ENCODE measurements at places on chromosomes 1 and 21. TPM values are rescaled to one million over a fixed set of nuclear protein-coding genes. Genes with fewer than 3 reads are reported as not detected.

Gene CFHR3
- not detected for total RNA-seq

DNA sequence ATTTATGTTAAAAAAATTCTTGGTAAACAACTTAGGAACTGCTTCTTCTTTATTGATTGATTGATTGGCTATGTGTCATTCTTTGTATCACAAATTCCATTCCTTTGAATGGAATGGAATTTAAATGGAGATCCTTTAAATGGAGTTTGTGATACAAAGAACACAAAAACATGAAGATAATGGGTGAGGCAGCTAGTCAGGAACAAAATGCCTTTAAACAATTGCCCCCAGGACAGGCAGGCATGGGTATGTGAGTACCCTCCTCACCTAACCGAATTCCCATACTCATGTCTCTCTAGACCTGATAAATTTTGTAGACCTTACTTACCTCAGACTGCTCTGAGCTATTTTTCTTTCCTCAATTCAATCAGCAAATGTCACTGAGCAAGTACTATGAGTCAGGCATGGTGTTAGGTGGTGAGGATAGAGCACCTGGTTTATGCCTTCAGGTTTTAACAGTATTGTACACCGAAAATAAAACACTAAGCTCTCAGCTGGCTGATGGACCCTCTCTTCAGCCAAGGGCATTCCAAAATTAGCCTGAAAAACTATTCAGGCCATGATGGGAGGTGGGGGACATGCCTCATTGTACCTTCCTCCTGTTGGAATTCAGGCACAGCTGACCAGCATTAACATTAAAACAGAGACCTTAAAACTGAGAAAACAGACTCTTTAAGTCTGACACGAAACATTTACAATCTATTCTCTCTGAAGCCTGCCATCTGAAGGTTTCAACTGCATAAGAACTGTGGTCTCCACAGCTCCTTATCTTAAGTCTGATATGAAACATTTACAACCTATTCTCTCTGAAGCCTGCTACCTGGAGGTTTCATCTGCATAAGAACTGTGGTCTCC lies 58.9 kb downstream of the OLFML3 start:
- no peak overlapping the region for H3K27ac ChIP-seq
- DNase-seq, result no peak

DNA sequence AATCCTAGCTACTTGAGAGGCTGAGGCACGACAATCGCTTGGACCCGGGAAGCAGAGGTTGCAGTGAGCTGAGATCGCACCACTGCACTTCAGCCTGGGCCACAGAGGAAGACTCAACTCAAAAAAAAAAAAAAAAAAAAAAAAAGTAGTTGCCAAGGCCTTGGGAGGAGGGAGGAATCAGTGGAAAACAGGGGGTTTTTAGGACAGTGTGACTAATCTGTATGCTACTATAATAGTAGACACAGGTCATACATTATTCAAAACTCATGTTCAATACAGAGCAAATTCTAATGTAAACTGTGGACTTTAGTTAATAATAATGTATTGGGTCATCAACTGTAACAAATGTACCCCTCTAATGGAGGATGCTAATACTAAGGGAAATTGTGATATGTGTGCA lies 51.7 kb upstream of the CTPS1 start:
- no peak overlapping the region for H3K27ac ChIP-seq
- H3K4me1 ChIP-seq, result no peaks in the 10 kb centered on the region
- DNase-seq, result no peak
- H3K27me3 ChIP-seq, result peaks cover 14% of the 10 kb centered on the region
- H3K36me3 ChIP-seq, result no peaks in the 10 kb centered on the region
- H3K4me3 ChIP-seq, result no peak overlapping the region

- H3K36me3 ChIP-seq, result peaks cover 8% of the 10 kb centered on the region
- no peak for DNase-seq
- H3K4me3 ChIP-seq, result no peak overlapping the region
- H3K27ac ChIP-seq, result no peak overlapping the region
Measured at GRCh38 chr1:169361281-169361680, 6.3 kb downstream of the NME7 start.

DNA sequence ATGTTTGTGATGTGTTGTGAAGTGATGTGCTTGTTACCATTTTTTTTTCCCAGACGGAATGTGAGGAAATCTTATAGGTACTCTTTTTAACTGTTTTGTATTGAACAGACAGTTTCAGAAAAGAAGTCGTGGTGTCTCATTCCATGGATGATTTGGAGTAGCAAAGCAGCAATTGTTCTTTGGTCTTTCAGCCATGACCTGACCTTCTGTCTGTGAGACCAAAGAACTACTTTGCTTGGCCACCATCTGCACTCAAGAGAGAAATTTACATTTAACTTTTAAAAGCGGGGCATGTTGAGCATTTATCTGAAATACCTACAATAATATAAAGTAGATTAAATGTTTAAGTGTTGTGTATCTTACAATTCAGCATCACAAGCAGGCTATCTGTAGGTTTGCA lies 90.2 kb downstream of the SDCCAG8 start:
- no peaks in the 10 kb centered on the region for H3K27me3 ChIP-seq
- H3K36me3 ChIP-seq, result no peaks in the 10 kb centered on the region
- H3K4me3 ChIP-seq, result no peak overlapping the region
- peaks cover 28% of the 10 kb centered on the region for H3K4me1 ChIP-seq
- no peak for DNase-seq
- H3K27ac ChIP-seq, result no peak overlapping the region

Gene PINK1
- 97.8 TPM for total RNA-seq

DNA sequence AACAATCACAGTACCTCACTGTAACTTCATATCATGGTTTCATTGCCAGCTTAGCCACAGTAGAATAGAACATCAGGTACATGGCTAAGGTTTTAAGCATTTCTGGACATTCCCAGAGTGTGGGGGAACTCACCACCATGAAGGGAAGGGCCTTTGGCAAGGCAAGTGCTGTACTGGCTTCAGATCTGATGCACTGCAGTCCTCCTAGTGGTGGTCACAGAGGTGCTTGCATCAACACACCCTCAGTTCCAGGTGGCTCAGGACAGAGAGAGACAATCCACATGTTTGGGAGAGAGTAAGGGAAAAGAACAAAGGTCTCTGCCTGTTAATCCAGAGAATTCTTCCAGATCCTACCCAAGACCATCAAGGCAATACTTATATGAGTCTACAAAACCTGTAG lies 528.4 kb upstream of the RGS18 start:
- H3K36me3 ChIP-seq, result no peaks in the 10 kb centered on the region
- H3K27ac ChIP-seq, result no peak overlapping the region
- no peak for DNase-seq
- no peaks in the 10 kb centered on the region for H3K27me3 ChIP-seq

Gene SPATA21
- not detected for total RNA-seq

DNA sequence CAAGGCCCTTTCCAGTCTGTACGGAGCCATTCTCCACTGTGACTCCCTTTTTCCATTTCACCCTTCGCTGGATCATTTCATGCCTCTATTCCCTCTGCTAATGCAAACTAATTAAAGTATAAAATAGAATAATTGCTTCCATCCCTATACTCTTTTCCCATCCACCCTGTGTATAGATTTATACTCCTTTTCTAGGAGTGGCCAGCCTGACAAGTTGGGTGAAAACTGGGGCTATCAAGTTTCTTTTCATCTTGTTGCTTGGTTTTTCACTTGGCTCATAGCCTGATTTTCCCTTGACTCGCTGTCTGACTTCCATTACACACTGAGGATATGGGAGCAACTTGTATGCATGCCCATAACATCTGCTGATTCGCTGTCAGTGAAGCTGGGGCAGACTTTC lies 107.0 kb downstream of the PLXNA2 start:
- H3K4me1 ChIP-seq, result peaks cover 44% of the 10 kb centered on the region
- H3K36me3 ChIP-seq, result peaks cover 9% of the 10 kb centered on the region
- H3K4me3 ChIP-seq, result no peak overlapping the region

- H3K4me1 ChIP-seq, result peaks cover 15% of the 10 kb centered on the region
- H3K4me3 ChIP-seq, result no peak within 1 kb of the TSS
- no peak within 1 kb of the TSS for H3K27ac ChIP-seq
- H3K36me3 ChIP-seq, result no peaks in the 10 kb centered on the region
- H3K27me3 ChIP-seq, result peaks cover 38% of the 10 kb centered on the region
Measured at GRCh38 chr1:6424619-6425593, at the start of gene ESPN. Gene ESPN (plus strand): TSS chr1:6424776. CDS start chr1:6424956, 180 bp downstream.

DNA sequence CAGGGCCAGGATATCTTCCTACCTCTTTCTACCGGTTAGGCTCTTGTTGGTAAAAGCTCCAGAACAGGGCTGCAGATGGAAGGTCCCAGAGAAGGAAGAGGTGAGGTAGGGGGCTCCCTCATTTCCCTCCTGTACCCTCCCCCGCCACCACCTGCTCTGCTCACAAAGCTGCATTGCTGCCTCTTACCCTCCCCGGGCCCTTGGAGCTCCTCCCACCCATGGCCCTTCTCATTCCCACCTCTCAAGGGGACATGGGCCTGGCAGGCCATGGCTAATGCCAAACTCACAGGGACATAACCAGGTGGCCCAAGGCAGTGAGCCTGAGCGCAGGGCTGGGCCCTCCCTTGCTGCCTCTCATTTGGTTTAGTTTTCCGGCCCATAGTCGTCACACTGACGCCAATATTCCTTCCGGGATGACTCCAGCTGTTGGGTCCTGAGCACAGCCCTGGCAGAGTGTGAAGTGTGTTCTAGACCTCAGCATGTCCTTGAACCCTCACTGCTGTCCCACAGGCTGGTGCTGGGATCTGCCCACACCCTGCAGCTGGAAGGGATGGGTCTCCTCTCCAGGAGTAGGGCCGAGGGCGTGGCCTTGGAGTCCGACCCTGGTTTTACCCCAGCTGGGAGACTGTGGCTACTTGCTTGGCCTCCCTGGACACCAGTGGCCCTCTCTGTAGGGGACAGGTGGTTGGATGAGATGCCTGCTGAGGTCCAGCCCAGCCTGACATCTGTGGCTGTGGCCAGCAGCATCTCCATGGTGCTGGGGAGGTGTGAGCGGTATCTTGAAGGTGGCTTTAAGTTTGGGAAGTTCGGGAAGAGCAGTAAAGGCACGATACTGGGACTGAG lies 104.6 kb downstream of the ARHGEF10L start:
- no peaks in the 10 kb centered on the region for H3K4me1 ChIP-seq
- peaks cover 8% of the 10 kb centered on the region for H3K27me3 ChIP-seq
- H3K27ac ChIP-seq, result no peak overlapping the region
- DNase-seq, result no peak
- H3K4me3 ChIP-seq, result no peak overlapping the region

- H3K36me3 ChIP-seq, result peaks cover 8% of the 10 kb centered on the region
- peak overlapping the region; percentile 72 for H3K4me3 ChIP-seq
- peaks cover 100% of the 10 kb centered on the region for H3K4me1 ChIP-seq
- peaks cover 3% of the 10 kb centered on the region for H3K27me3 ChIP-seq
- peak overlapping the region; percentile 90 for H3K27ac ChIP-seq
- DNase-seq, result peak; percentile 73
Measured at GRCh38 chr1:181099152-181100014, 10.9 kb downstream of the IER5 start.

GRCh38 chr1:244598611-244599010 lies 54.3 kb upstream of the DESI2 start:
- DNase-seq, result no peak
- H3K27ac ChIP-seq, result no peak overlapping the region
- no peaks in the 10 kb centered on the region for H3K36me3 ChIP-seq
- H3K4me1 ChIP-seq, result peaks cover 16% of the 10 kb centered on the region
- no peak overlapping the region for H3K4me3 ChIP-seq
